ENCODE measurements at places on chromosomes 6 and 20.

DNA sequence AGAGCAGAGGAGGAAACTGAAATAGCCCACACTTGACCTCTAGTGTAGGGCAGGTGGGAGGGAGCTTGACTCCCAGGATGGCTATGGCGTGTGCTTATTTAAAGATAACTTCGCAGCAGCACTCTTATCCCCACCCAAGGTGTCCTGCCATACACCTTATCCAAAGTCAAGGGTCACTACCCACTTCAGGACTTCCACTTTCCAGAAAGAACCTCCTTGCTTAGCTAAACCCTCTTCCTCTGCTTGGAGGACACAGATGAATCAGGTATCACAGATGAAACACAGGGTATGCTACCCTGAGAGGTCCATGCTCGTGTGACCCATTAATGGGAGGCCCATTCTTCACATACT, 2.3 kb downstream of the RIN2 start:
- DNase-seq: no peak

- no peak for DNase-seq
Measured at GRCh38 chr20:48803176-48804053, 24.4 kb downstream of the PREX1 start.

- DNase-seq: no peak
Measured at GRCh38 chr6:75368864-75369402, 84.3 kb upstream of the TMEM30A start.

- no peak for DNase-seq
Measured at GRCh38 chr20:50824137-50824536, 29.3 kb downstream of the BCAS4 start.

DNA sequence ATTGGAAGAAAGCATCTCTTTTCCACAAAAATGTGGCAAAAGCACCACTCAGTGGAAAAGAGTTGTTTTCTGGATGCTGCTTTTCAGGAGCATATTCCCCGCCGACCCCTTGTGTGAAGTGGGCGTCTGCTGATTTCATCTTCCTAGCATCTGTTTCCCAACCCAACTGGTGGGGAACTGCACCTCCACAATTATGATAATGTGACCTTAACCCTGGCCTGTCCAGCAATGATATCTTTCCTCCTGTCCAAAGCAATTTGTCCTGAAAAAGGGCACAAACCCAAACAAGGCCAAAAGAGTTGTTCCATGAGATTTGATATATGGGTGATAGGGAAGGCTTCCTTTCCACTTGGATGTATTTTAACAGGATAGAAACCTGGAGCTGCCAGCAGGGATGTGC, 7.3 kb upstream of the SMIM8 start:
- DNase-seq: no peak

DNA sequence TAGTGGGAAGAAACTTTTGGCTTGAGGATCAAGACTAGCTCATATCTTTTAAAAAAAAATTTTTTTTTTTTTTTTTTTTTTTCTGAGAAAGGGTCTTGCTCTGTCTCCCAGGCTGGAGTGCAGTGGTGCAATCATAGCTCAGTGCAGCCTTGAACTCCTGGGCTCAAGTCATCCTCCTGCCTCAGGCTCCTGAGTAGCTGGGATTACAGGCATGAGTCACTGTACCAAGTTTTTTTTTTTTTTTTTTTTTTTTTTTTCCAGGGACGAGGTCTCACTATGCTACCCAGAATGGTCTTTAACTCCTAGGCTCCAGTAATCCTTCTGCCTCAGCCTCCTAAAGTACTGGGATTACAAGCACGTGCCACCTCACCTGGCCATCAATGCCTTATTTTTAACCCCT, 27.9 kb downstream of the GCLC start:
- no peak for DNase-seq

DNA sequence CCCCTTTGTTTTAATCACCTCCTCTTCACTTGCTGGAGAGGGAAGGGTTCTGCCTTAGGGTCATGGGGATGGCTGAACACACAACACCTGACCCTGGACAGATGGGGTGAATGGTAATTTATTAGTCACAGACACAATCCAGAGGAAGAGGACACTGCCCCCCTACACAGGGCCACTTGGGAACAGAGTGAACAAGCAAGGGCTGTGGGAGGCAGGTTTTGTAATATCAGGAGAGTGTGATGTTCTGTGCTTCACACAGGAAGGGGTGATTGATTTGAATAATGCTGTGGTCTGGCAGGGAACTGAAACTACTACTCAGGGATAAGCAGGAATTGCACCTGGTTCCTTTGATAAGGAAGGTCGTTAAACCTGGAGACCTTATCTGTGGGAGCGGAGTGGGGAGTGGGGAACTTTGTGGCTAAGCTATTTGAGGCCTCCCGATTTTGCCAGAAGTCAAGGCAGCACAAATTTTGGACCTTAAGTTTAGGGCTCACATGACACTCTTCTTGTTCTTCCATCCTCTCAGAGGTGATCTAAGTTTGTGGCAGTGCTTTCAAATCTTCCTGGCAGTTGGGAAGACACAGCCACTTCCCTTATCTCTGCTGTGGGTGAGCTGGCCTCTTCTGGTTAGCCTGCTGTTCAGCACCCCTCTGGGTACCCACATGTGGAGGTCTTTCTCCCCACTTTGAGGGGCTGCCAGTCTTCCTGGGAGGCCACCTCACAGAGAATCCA, 77.8 kb downstream of the CD164 start:
- no peak for DNase-seq

- no peak for DNase-seq
Measured at GRCh38 chr6:80250391-80250997, 144.0 kb downstream of the BCKDHB start.

DNA sequence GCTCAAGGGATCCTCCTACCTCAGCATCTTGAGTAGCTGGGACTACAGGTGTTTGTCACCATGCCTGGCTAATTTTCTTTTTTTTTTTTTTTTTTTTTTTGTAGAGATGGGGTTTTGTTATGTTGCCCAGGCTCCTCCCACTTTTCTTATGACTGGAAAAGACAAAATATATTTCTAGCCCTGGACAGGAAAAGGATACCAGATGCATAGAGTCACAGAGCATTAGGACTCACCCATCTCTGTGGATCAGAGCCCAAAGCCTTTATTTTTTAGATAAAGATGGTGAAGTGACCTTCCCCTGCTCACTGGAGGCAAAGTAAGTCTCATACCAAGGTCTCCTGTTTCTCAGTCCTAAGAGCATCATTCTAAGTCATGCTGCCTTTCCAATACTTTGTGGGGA, 3.4 kb downstream of the TRIM10 start:
- DNase-seq: no peak

DNA sequence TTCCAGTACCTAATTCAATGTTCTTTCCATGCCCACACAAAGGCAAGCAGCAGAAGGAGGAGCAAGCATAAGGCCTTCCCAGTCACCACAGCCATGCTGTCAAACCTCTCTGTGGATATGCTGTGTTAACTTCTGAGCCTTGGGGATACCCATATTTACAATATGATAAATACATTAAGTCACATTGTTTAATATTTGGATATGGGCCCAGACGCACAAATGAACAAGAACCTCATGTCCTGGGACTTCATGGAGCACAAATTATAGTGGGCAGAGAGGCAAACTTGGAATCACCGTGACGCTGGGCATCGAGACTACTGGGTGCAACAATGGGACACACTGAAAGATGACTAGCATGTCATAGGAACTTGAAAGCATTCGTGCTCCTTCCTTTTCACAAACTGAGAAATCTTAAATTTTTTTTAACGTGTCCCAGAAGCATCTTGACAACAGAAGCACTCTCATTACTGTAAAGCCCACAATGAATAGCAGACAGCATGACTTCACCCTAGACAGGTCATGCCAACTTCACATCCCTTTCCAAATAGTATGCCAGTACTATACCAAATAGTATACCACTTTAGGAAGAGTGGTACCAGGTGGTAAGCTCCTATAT, 16.0 kb downstream of the SOD2 start:
- DNase-seq: no peak

- no peak for DNase-seq
Measured at GRCh38 chr6:781350-781961, 88.5 kb upstream of the EXOC2 start.

DNA sequence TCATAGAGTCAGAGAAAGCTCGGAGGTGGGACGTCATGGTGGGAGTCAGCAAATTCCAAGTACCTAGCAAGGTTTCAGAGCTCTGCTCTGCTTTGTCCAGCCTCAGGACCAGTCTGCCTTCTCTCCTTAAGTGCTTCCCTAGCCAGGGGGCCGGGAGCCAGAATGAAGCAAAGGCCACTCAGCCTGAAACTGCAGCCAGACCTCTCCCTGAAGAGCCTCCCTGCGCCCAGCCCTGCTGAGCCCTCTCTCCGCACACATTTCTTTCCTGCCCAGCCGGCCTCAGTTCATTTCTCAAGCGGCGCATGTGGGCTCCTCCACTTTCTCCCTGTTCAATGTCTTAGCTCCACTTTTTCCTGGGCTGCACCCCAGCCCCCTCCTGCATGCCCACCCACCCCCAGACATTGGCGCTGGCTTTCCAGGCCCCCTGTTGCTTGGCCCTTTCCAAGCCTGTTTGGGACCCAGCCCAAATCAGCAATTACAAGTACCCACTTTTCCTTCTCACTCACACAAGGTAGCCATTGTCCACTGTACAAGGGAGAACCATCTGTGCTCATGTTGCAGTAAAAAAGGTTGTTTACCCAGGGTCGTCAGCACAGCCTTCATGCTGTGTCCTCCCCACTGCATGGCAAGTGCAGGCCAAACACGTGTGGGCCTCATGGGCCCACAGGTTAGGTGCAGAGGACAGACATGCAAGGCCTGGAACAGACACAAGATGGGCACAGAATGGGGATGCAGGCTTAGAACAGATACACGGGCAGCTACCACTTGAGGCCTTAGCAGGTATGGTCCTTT, 147.1 kb downstream of the MRPL14 start:
- DNase-seq: no peak

DNA sequence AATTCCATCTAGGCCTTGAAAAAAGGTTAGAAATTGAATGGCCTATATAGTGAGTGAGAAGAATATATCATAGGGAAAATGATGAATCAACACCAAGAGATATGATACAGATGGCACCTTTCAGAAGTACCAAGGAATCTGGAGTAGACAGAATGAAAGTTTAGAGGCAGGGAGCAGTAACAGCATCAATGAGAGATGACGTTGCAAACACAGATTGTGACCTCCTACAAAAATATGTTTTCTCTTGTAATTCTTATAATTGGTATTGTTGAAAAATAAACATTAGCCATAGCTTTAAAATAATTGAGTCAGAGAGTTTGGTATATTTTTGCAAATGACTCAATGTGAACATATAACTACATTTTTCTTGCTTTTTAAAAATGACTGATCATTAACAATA, 1223.1 kb upstream of the GJE1 start:
- DNase-seq: no peak

DNA sequence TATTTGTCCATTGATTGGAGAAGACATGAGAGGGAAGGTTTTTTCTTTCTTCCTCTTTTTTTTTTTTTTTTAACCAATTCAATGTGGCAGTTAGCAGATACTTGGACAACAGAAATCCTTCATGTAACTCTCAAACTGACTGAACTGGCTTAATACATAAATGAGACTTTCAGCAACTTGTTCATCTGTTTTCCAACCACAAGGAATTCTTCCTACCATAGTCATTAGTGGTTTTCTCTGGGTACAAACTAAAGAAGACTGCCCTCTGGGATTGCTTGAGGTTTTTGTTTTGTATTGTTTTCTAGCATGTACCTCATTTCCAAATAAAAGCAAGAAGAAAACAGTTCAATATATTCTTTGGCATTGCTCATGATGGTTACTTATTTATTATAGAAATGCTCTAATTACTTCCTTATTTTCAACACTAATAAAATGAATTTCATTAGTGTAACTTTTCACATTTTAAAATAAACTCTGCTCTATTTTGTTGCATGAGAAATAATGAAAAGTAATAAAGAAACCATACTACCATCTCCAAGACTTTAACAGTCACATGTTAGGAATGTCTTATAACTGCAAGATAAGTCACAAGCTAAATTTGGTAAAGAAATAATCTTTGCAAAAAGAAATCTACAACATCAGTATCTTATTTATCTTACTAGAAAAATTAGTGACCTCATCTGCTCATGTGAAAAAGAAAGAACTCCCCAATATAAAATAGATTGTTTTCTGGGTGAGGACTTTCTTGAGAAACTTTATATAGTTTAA, 52.0 kb downstream of the ME1 start:
- DNase-seq: no peak

- no peak for DNase-seq
Measured at GRCh38 chr6:138266095-138266494, 47.8 kb upstream of the PBOV1 start.

- peak; percentile 39 for DNase-seq
Measured at GRCh38 chr20:5608442-5609161, 141.6 kb upstream of the SHLD1 start.

- DNase-seq: no peak
Measured at GRCh38 chr6:19866985-19867627, 29.9 kb downstream of the ID4 start.

GRCh38 chr6:158324136-158324535, 11.9 kb downstream of the TULP4 start:
- DNase-seq: no peak

DNA sequence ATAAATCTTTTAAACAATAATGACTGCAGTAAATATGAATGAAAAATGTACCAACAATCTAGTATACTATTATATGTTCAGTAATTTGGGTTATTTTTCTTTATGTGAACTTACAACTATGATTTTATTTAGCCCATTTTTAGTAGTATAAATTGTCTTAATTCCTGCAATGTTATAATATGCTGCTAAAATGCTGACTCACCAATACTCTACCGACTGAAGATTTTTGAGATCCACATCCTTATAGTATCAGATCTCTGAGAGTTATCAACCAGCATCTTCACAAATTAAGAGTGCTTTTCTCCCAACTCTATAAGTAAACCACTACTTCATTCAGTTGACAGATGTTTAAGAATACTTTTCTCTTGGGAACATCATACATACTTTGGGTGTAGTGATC, 16.6 kb downstream of the CDC40 start:
- no peak for DNase-seq

GRCh38 chr6:111927321-111927720, 54.1 kb upstream of the FYN start:
- no peak for DNase-seq

DNA sequence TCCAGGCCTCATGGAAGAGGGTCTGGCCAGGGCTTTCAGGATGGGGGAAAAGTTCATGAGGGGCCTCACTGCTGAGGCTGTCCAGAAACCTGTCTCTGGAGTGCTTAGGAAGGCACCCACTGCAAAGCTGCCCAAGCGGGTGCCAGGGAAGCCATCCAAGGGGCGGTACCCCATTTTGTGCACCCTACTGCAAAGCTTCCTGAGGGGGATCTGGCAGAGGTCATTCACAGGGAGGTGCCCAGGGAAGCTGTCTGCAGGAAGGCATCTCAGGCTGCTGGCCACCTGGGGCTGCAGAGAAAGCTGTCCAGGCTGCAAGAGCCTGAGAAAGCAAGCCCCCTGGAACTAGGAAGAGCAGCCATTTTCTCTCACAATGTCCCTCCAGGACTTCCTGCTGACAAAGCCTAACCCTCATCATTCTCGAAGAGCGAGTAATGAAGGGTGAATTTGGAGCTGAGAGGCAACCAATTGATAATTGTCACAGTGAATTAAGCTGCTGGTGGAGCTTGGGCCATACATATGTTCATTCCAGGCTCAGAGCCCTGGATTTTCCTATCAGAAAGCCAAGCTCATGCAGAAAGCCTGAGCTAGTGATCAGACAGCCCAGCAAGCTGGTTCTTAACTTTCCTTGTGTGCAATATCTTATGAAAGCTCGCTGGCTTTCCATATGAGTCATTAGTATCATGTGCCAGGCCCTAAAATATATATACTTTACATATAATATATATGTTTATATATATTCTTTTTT, 62.2 kb upstream of the SLC22A16 start:
- no peak for DNase-seq

GRCh38 chr6:1636971-1637871, 27.5 kb downstream of the FOXC1 start:
- no peak for DNase-seq

GRCh38 chr20:50417484-50418235, 92.5 kb upstream of the PTPN1 start:
- DNase-seq: no peak

GRCh38 chr6:44837741-44838140, 450.2 kb downstream of the CDC5L start:
- DNase-seq: no peak

Data from NCI-H1694 treated with DMSO at 0.1 percent for 48 hours (cell line).